ENCODE measurements at places on chromosomes 1 and 21.

DNA sequence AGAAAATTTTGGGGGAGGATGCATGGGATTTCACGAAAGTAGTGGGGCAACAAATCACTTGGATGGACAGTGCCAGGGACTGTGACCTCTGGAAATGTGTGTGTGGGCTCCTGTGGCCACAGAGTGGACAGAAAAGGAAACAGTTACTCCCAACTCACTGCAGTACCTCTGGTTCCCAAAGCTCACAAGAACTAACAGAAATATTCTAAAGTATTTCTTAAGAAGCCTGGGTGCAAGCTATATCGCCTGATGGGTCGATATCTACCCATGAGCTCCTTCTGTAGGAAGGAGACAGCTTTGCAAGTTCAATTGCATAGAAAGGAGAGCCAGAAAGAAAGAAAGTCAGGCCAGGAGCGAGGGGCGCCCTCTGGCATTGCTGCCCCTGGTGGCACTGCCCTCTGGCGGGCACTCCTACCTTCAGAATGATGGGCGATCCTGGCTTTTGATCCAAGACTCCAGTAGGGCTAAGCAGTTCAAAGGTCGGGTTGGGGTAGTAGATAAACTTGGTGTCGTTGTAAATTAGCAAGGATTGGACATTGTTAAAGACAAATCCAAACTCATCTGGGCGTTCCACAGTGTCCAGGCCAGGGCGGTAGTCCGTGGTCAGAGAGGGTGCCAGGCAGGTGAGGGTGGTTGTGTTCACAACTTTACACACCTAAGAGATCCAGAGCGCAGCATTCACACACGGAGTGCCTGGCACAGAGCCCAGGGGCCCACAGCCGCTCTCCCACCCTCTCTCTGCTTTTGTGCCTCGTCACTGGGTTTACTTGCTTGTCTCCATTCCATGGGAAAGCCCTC lies 134.7 kb upstream of the CD34 start:
- no peak for DNase-seq

DNA sequence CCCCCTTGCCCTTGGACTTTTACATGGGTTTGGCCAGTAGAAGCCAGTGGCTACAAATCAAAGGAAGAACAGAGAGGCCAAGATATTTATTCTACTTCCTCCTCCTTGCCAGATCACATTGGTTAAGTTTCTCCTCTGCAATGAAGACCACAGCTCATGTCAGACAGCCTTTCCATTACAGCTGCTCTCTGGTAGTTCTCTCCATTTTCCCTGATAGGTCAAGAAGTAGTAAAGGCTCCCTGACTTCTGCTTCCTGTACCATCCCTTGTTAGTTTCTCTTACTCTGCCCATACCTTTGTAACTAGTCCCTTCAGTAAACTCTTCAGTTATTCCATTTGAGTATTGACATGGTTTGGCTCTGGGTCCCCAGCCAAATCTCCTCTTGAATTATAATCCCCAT lies 27.8 kb downstream of the NME7 start:
- DNase-seq, result no peak

GRCh38 chr1:156673387-156674121 lies 3.7 kb downstream of the NES start:
- DNase-seq, result no peak

DNA sequence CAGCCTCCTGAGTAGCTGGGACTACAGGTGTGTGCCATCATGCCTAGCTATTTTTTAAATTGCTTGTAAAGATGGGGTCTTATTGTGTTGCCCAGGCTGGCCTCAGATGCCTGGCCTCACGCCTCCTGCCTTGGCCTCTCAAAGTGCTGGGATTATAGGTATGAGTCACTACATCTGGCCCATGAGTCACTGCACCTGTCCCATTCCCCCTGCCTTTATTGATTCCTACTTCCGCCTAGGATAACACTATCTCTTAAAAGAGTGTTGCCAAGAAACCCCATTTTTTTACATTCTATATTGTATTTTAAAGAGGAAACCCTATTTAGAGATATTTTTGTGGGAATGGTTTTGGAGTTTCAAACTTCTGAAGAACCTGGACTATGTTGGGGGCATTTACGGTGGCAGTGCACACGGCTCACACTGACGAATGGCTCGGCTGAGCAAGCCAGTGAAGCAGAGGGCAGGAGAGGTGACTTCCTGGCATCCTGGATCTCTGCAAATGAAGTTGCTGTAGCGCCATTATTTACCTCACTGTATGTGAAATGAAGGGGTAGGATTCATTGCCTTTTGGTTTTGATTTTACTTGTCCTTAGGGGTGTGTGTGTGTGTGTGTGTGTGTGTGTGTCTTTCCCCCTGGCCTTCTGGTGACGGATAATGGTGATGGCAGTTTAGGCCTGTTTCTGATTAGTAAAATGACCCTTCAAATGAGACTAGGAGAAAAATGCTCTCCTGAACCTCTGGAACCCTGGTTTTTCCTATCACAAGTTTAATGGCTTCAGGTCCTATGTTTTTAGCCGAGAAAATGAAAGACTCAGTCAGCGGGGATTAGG lies 22.5 kb downstream of the KIF26B start:
- no peak for DNase-seq

All from GM20000 (cell line).